ENCODE measurements at places on chromosomes 6 and 20.

DNA sequence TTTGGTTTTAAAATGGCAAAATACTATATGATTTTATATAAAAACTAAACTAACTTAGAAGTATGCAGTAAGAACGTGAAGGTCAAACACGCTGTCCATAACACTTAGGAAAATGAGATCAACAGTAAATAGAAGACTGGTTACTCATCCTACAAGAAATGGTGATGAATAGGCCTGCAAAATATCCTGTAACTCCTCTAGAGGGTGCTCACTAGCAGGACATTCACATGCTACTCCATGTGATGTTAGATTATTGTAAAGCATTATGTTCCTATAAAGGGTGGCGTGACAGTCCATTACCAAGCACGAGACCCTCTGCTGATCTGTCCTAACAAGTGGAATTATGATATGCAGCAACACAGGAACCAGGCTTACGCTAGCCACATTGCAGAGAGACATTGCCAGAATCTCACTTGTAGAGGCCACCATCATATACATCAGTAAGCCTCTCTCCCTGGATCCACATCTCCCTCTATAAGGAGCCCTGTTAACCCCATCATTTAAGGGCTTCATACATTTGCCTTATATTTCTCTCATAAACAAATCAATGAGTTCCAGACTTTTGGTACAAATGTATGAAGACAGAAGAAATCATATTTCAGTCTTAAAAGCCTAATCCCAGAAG is 18.0 kb upstream of the DEFB129 start:
- DNase-seq: peak; percentile 81

DNA sequence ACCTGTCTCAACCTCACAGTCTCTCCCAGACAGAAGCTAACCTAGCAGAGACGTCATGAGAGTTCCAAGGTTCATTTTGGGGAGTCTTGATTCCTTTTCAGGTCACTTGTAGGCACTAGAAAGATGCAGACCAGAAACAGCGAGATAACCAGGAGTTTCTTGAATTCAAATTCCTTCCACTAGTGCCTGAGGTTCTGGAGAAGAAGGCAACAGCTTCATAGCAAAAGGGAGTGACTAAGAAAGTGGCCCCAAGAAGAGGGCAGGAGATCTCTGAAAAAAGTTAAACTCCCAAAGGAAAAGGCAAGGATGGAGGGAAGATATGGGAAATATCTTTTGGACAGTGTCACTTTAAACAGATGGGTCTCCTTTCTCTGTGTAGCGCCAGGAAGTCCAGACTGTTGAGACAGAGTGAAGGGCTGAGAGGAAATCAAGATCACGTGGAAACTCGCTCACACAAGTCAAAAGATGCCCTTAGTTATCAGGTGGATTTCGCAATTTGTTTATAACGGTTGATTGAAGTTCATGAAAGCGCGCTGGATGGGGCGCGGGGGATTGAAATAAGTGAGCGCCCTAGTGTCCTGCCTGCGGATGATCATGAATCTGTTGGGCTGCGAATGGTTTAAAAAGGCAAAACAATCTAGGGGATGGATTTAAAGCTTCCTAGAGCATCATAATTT is 4.8 kb upstream of the PRSS16 start:
- no peak for DNase-seq

GRCh38 chr6:14832427-14832826 is 413.4 kb upstream of the JARID2 start:
- DNase-seq: no peak

GRCh38 chr6:189676-190075 is 102.6 kb upstream of the DUSP22 start:
- DNase-seq: no peak

DNA sequence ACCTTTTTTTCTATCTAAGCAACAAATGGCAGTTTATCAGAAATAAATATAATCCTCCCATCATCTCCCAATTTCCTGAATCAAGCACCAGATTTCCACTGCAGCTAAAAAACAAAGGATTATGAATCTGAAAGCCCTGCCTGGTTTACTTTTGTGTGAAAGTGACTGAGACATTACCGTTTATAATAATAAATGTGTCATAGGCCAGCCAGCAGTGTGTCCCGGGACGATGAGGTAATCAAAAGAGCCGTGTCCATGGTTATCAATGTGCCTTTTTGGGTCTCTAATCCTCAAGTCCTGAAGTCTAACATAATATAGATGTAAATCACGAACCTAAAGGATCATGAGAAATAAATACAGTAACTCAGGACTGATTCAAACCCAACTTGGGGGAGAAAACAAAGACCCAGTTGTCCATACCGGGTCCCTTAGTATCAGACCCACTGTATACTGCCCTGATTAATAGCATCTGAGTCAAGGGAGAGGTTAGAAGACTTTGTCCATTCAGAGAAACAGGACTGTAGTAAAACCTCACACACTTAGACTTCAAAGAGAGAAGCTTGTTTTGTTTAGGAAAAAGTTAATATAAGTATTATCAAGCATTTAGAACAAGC is 149.1 kb downstream of the SASH1 start:
- no peak for DNase-seq

- no peak for DNase-seq
Observed at GRCh38 chr6:153574231-153574630, 443.1 kb upstream of the RGS17 start.

DNA sequence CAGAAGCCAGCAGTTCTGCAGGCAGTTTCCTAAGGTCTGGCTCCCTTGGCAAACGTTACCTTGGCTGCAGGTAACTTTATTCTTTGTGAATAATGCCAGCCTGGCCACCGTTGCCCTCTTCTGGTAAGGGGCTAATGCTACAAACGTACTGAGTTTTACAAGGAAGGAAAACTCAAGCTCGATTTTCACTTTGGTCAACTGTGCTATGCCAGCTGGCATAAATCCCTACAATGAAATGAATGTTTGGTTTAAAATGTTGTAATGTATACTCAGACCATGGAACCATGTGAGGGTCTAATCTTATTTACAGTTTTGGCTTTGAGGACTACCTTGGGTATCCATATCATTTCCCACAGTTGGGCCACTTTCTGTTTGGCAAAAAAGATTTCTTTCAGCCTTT is 101.4 kb downstream of the SLX4IP start:
- DNase-seq: no peak

- no peak for DNase-seq
Observed at GRCh38 chr20:61638802-61639585, 386.9 kb downstream of the CDH4 start.

DNA sequence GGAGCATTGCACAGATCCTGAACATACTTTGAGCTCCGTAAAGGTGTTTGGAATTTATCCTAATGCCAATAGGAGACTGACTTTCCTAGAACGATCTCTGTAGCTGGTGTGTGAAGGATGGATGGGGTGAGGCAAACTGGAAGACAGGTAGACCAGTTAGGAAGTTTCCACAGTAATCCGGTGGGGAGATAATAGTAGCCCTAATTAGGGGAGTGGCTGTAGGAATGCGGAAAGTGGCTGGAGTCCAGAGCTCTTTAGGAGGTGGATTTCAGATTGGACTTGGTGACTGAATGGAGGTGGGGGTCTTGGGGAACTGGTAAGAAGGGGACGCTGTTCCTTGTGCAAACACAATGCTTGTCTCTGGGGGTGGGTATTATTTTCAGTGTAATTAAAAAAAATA is 146.3 kb downstream of the SOX4 start:
- DNase-seq: no peak

- no peak for DNase-seq
Observed at GRCh38 chr20:58880994-58881752, 28.7 kb downstream of the GNAS start.

DNA sequence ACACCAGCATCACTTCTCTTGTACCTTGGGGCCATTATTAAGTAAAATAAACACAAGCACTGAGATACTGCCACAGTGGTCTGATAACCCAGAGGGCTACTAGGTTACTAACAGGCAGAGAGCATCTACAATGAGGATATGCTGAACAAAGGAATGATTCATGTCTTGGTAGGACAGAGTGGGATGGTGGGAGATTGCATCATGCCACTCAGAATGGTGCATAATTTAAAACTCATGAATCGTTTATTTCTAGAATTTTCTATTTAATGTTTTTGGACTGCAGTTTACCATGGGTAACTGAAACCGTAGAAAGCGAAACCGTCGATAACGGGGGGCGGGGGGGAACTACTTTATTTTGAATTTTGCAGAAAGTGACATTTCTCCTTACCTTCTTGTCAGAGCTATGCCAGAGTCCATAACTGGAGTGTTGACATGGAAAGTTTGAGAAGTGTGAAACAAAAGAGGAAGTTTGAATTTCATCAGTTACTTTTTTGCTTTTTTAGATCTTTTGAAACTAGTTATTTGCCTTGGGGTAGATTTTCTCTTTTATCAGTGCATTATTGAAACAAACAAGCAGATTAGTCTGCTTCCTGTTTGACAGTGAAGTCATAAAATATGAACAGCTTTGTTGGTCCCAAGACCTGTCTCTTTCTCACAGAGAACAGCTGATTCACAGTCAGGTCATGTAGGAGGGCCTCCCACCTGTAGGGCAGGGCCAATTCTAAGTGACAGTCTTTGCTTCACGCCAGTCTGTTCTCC is 124.9 kb downstream of the KLHL32 start:
- DNase-seq: no peak

DNA sequence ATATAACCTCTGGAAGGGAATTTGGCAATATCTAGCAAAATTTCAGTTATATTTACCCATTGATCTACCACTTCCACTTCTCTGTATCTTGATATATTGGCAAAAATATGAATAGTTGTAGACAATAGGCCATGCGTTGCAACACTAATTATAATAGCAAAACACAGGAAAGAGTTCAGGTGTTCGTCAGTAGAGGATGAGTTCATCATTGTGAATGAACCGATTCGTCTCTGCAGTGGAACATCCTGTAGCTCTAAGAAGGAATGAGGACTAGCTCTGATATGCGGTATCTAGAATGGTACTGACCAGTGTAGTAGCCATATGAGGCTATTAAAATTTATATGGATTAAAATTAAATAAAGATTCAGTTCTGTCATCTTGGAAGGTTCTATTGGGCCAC is 8.3 kb downstream of the FAM83D start:
- no peak for DNase-seq

DNA sequence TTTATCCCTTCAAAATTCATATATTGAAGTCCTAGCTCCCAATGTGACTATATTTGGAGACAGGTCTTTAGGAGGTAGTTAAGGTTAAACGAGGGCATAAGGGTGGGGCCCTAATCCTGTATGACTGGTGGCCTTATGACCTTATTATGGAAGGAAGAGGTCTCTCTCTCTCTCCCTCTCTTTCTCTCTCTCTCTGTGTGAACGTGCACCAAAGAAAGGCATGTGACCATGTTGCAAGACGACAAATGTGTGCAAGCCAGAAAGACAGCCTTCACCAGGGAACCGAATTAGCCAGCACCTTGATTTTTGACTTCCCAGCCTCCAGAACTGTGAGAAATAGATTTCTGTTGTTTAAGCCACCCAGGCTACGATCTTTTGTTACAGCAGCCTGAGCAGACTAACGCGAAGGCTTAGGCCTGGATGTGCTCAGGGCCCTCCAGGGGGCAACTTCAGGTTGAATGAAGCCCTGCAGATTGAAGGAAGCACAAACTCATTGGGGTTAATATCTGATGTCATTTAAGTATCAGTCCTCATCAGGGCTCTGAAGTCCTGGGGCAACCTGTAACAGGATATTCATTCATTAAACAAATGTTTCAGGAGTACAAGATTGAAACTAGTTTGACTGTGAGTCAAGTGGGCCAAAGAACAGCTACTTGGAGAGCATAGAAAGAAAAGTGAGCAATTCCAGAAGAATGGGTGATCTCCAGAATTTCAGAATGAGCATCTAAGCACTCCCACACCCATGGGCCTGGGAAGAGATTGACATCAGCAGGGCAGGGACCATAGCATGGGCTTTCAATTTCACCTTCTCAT is 157.4 kb upstream of the TNFAIP3 start:
- DNase-seq: no peak

GRCh38 chr6:29465279-29465678 is 8.3 kb downstream of the OR2H1 start:
- no peak for DNase-seq

- DNase-seq: no peak
Observed at GRCh38 chr6:53465732-53466131, 79.2 kb downstream of the GCLC start.

- peak; percentile 95 for DNase-seq
Observed at GRCh38 chr20:1945134-1945618, 48.7 kb downstream of the PDYN start.

DNA sequence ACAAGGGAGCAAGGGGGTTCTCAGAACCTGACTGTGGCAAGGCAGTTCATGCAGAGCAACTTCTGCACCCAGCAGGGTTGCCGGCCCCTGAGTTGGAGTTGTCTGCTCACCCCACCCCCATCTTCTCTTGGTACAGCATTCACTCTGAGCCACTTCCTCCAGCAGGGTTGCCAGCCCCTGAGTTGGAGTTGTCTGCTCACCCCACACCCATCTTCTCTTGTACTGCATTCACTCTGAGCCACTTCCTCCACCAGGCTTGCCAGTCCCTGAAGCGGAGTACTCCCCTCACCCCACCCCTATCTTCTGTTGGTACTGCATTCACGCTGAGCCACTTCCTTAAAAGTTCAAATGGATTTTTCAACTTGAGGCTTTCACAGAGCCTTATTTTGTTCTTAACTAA is 79.7 kb upstream of the SYNDIG1 start:
- DNase-seq: no peak

DNA sequence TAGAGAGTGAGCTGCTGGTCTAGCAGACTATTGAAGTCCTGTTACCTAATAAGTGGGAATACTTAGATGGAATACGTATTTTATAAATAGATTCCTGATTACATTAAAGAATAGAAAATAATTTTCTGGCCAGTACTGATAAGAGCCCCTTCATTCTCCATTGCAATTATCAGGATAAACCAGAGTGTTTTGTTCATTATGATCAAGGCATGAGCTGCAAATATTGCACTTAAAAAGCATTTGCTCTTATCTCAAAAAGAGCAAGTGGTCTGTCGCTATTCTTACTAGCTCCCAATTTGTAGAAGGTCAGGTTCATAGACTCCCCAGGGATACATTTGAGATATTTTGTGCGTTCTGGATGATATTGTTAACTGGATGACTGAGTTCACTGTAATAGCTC is 73.1 kb upstream of the PLCB4 start:
- DNase-seq: no peak

GRCh38 chr6:134123666-134124208 is 71.3 kb upstream of the SLC2A12 start:
- DNase-seq: peak; percentile 65

- DNase-seq: peak; percentile 1
Observed at GRCh38 chr6:145502416-145502815, 232.9 kb downstream of the EPM2A start.

- DNase-seq: peak; percentile 58
Observed at GRCh38 chr20:58651946-58652605, 993 bp downstream of the STX16 start.

GRCh38 chr6:169556758-169557548 is 144.9 kb downstream of the WDR27 start:
- DNase-seq: no peak

DNA sequence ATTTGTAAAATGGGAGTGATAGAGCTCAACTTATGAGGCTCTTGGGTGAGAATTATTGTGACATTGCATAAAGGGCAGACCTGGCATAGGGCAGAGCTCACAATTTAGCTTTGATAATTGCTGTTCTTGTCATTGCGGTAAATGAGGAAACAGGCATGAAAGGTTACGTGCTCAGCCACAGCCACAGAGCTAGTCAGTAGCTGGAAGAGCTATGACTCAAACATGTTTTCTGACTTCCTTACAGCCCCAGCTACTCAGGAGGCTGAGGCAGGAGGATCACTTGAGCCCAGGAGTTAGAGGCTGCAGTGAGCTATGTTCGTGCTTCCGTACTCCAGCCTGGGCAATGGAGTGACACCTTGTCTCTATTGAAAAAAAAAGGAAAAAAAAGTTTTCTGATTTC is 3.5 kb upstream of the GHRH start:
- no peak for DNase-seq

GRCh38 chr20:4136078-4136966 is 121.0 kb upstream of the RNF24 start:
- DNase-seq: no peak

Data from cardiac muscle cell (in vitro differentiated cells and primary cell).